NCI-H526 (cell line): ENCODE measurements at places on chromosomes 4 and X.

DNA sequence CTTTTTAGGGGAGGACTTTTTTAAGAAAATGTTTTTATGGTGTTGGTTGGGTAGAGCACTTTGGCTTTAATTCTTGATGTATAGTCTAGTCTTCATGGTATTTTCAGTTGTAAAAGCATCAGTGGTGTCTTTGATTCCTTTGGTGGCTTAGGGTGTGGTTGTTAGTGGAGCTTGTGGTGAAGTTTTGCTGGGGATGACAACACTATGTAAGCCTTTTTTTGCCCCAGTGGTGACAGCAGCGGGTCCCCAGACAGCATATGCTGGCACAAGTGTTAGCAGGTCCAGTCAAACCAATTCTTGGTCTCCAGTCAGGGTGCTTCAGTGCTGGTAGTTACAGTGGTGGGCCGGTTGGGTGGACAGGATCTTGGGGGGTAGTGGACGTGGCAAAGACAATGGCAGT is 52.0 kb downstream of the CHIC1 start:
- DNase-seq, result no peak

DNA sequence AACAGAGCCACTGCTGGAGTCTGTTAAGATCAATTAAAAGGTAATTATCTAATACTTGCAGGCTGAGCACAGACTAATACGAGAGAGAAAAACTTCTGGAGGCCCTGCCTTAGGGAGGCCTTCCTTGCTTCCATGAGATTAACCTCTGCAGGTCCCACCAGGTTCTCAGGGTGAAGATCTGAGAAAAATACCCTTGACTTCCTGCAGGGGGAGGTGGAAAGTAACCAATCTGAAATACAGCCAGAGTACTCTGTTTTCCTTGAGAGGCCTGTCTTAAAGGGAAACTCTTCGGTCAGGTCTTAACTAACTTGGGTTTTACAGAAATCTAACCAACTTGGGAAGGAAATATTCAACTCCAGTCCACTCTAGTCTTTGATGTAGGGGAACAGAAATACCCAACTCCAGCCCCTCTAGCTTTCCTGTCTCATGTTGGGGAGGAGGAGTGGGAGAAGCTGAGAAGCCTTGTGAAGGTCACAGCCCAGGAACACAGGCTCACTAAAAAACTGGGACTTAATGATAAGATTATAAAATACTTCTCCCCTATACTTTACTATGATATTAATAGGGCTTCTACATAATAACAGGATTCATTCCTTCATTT is 77.1 kb downstream of the TBCK start:
- no peak for DNase-seq

- DNase-seq, result no peak
Measured at GRCh38 chr4:77990456-77990855, 66.7 kb upstream of the FRAS1 start.

DNA sequence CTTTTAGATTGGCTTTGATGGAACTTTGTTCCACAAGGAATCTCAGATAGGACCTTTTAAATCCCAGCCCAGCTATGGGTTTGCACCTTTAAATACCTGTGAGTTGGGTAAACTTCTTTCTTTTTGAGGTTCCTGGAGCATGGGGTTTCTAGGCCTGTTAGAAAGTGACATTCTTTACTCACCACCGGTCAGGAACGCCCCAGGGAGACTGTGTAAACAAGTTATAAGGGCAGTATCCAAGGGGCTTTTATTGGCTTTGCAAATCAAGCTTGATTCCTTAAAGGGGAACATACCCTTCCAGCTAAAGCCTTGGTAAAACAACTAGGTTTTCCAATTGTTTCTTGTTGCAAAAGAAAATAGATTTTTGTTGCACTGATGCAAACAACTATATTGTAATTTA is 93.4 kb downstream of the TENT5D start:
- peak; percentile 34 for DNase-seq
